ENCODE measurements at places on chromosomes 4 and X. TPM values are rescaled to one million over a fixed set of nuclear protein-coding genes. Genes with fewer than 3 reads are reported as not detected.

DNA sequence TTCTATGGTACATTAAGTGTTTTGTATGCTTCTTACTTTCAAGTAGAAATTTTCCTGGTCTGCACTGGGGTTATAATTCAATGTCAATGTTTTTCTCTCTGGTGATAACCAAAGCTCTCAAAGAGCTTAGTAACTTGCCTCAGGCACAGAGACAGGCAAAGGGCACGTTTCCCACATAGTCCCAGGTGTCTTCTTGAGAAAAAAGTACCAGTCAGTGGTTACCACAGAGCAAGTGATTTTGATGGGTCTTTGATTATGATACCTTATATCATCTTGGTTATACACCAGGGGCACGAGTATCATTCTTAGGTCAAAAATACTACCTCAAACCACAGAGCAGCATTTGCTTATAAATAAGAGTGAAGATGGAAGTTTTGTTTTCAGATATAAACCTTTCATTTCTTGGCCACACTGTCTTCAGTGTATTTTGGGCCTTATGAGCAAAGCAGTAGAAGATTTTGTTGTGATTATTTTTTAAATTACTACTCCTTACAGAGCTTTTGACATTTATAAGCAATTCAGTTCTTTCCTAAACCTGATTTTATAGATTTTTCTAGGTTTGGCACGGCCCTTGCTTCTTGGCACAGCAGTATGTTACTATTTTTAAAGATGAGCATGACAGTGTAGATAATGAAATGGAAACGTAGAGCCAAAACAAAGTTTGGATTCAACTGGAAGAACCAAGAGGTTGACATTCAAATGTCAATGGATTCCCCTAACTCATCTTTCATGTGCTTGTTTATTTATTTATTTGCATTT is 85.3 kb upstream of the TLL1 start:
- DNase-seq = no peak

FMR1NB gene
- total RNA-seq = not detected

DNA sequence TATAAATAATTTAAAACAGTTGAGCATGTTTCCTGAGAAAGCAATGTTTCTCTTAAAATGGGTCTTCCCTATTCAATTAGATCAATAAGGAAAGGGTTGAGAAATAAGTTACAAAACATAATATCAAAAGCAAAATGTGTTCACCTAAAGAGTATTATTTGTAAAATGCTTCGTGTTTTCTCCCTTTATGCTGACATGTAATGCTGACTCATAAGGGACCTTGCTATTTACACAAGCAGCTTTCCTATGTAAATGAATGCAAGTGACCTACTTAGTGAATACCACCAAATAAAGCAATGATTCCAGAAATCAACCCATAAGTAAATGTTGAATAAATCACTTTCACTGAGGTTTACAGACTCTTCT is 91.5 kb downstream of the ELOVL6 start:
- DNase-seq = no peak

CCDC120 gene
- total RNA-seq = 2.7 TPM

DNA sequence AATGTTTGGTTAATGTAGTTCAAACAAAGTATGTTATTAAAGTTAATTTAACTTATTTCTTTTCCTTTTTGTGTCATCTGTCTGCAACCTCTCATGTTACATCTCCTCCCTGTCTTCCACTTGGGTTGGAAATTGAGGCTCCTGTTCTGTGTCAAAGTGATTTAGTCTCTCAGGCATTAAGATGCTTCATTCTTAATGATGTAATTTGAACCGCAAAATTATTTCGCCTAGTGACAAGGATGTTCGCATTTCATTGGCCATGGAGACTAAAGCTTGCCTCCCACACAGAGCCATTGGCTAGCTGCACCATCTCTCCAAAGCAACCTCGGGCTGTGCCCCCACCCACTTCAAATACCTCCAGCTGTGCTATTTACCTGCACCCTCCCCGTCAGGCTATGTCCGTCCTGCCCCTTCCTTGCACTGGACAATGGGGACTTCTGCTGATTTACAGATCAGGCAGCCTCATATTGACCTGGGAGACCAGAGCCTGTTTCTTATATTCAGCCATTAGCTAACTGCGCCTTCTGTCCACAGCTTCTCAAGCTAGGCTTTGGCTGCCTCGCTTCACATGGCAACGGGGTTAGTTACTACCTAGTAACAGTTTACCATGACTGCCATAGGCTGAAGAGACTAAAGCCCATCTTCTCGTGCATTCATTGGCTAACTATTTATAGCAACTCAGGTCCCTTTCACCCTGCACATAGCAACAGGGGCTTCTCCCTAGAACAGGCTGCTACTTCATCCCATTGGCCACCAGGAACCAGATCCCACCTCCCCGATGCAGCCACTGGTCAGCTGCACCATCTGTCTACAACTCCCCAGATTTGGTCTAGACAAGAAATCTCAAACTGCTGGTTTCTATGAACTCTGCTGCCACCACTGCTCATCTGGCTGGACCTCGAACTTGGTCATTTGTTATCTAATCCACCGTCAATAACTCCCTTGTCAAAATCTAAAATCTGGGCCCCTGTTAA is 8.6 kb upstream of the ZNF157 start:
- peak; percentile 95 for DNase-seq

- no peak for DNase-seq
Measured at GRCh38 chr4:81963763-81964020, 410.1 kb downstream of the HNRNPD start.

GRCh38 chrX:68762766-68763165 is 66.1 kb upstream of the EFNB1 start:
- peak; percentile 46 for DNase-seq

POF1B gene
- 6.3 TPM for total RNA-seq

GRCh38 chrX:46730765-46731164 is 28.2 kb downstream of the SLC9A7 start:
- no peak for DNase-seq

GRCh38 chr4:118224243-118224829 is 128.5 kb downstream of the PRSS12 start:
- peak; percentile 75 for DNase-seq

DNA sequence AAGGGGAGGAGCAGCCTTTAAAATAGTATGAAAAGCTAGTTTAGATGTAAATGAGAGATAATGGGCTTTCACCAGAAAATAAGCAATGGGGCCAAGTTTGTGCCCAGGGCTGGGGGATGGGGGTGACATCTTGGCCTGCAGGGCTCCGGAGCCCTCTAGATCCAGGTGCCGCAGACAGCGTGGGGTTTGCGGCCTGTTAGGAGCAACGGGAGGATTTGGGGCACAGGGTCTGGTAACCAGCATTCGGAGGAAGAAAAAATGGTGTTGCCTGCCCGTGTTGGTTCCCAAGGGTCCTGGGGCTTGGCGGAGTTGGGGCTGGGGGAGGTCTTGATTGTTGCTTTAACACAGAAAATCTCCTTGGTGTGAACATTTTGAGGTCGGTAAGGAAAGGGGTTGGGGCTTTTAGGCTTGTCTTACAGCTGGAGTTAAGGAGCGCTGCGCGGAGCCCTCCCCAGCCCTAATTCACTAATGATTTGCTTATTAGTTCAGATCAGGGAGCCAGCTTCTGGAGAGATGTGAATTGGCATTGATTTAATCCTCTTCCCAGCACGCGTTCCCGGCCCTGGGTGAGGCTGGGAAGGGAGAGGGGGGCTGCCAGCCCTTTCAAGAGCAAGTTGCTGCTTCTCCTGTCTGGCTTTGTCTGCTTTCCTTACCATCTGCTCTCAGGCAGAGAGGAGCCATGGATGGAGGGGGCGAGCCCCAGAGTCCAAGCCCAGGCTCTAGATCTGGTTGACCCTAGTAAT is 443.4 kb downstream of the BCOR start:
- DNase-seq = peak; percentile 68

HAUS3 gene
- total RNA-seq = 19.4 TPM

DNA sequence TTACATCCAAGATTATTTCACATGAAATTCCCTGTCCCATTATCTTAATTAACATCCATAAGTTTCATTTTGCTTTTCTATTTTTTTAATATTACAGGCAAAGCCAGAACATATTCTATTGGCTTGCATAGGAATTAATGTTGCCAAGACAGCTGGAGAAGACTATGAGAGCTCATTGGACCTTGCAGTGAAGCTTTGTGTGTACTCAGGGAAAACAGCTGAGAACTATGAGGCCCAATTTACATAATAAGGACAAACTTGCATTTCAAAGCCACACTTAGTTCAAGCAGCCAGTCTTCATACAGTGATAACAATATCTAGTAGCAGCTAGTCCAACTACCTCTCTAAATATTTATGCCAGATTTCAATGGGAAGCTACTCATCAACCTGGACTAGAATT is 134.4 kb downstream of the DDX53 start:
- peak; percentile 49 for DNase-seq

TENM3 gene
- total RNA-seq = 62.0 TPM

- no peak for DNase-seq
Measured at GRCh38 chr4:1321946-1322650, 24.9 kb upstream of the UVSSA start.

- DNase-seq = no peak
Measured at GRCh38 chr4:87133183-87133582, 87.2 kb downstream of the KLHL8 start.

GRCh38 chr4:62627141-62627540 is 1427.0 kb downstream of the ADGRL3 start:
- no peak for DNase-seq

- DNase-seq = peak; percentile 13
Measured at GRCh38 chr4:5821665-5822358, 71.1 kb downstream of the CRMP1 start.

SCML2 gene
- 5.5 TPM for total RNA-seq

GRCh38 chr4:86269354-86269753 is 90.5 kb downstream of the MAPK10 start:
- no peak for DNase-seq

GRCh38 chr4:41258783-41259182 is 2.1 kb downstream of the UCHL1 start:
- peak; percentile 73 for DNase-seq

GRCh38 chr4:80196259-80196921 is 913 bp upstream of the PRDM8 start:
- DNase-seq = no peak

SPACA5 gene
- not detected for total RNA-seq

SGMS2 gene
- 35.3 TPM for total RNA-seq

- DNase-seq = peak; percentile 18
Measured at GRCh38 chr4:185119927-185120630, 23.0 kb upstream of the SLC25A4 start.

DNA sequence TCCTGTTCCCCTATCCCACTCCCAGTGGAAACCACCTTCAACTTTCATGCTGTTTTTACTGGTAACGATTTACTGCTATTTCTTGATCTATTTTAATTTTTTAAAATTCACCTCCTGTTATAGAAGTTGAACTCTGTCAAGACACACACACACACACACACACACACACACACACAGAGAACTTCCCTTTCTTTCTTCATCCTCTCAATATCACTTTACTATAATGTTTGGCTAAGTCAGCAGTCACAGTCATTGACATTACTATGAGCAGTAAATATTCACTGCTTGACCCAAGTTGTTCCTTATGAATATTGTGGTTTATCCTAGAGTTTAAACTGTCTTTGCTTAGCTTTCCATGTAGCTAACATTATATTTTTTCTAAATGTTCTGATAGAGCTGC is 24.0 kb upstream of the SGMS2 start:
- no peak for DNase-seq

GLUD2 gene
- total RNA-seq = 2.8 TPM

SHROOM4 gene
- 10.2 TPM for total RNA-seq

GRCh38 chr4:16195209-16195608 is 31.1 kb downstream of the TAPT1 start:
- no peak for DNase-seq

GRCh38 chrX:68808686-68809357 is 20.0 kb upstream of the EFNB1 start:
- DNase-seq = peak; percentile 51

GRCh38 chr4:55032179-55032578 is 93.2 kb downstream of the KDR start:
- DNase-seq = no peak

DNA sequence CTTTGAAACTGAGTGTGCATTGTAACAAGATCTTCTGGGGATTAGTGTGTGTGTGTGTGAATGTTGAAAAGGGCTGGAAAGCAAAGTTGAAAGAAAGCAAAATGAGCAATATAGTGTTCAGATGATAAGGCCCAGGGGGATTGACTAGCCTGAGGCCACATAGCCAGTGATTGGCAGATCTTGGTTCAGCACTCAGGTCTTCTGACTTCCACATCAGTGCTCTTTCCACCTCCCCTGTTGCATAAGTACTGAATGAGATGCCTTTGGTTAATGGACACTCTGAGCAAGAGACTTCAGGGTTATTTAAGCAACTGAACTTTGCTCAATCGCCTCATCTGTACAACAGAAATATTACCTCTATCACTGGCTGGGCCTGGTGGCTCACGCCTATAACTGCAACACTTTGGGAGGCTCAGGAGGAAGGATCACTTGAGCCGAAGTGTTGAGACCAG is 120.4 kb downstream of the TMEM164 start:
- no peak for DNase-seq

FAM241A gene
- total RNA-seq = 2.1 TPM

GRCh38 chr4:188627892-188628291 is 488.7 kb downstream of the TRIML1 start:
- no peak for DNase-seq

RNF212 gene
- total RNA-seq = 4.0 TPM

DNA sequence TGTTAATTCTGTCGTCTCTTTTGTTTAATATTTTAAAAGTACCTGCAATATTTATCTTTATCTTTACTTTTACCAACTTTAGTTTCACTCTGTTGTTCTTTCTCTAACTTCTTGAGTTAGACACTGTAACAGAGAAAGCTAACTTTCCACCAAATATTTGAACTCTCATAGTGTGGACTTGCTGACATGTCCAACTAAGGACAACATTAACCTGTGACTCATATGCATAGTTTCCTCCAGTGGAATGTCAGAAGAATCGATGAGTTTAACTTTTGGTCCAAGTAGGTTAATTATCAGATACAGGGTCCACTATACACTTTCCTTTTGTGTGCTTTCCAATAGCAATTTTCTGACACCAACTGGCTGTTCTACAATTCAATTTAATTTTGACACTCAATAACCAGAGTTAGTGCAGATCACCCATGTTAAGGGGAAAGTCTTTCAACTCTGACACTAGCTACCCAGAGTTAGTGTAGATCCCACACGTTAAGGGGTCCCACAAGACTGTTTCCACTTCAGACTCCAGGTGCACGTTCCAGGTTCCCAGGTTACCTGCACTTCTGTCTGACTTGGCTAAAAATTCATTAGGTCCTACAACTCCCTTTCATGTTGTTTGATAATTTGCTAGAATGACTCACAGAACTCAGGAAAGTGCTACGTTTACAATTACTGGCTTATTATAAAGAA is 559.0 kb upstream of the AMOT start:
- DNase-seq = no peak

FGG gene
- total RNA-seq = not detected

DNA sequence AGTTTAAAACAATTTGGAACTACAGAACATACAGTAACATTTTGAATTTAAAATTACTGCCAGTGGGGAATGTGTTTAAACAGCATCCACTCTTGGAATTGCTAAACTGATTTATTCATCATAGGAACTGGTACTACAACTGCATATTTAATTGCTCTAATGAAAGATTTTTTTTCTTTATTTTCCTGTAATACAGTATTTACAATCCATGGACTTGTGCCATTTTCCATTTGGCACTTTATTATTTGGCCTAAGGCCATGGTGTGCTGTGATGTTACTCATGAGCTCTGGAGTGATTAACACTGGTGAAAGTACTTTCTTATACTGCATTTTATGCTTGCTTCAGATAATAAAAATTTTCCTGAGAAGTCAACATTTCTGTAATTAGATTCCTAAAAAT is 69.7 kb upstream of the NUDT6 start:
- peak; percentile 53 for DNase-seq

AVPR2 gene
- 1.7 TPM for total RNA-seq

MAGEA12 gene
- total RNA-seq = not detected

- DNase-seq = no peak
Measured at GRCh38 chrX:97556359-97556758, 672.7 kb downstream of the RPA4 start.

- no peak for DNase-seq
Measured at GRCh38 chr4:142356118-142356759, 489.9 kb downstream of the INPP4B start.
